Stimulated activated CD8-positive, alpha-beta memory T cell treated with anti-CD3 and anti-CD28 coated beads, Interleukin-7, amount 100 ng/mL, for 1 hour (primary cell): ENCODE measurements at places on chromosomes 2 and 18.

DNA sequence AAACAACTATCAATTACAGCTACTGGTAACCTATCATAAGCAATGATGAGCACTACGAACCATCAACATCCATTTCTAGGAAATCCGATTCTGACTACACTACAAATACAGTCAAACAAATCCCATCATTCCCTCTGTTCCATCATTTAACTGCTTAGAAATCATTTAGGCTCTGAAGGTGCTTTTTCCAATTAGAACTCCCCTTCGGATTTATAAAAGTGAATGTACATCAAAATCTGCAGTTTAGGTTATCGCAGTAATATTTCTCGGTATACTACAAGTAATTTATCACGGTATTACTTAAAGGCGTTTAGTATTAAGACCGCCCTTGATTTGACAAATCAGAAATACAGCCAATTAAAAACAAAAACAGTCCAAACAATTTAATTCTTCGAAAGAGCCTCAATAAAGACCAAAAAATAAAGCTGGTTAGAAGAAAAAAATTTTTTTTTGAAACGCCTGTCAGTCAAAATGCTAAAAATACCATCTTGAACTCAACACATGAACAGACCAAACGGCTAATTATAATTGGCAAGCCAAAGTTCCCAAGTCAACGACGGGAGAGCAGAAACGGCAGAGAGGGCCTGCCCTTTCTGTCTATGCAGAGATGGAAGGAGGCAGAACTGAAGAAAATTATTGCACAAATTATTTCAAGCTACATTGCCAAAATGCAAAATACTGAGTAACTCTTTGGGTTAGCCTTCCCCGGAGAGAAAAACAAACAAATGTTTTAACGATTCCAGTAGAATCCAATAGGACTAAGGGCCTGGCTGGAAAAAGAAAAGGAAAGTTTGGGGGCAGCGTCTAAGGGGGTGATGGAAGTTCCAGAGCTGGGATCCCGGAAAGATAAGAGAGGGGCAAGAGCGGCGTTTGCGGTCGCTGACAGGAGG lies 1.2 kb downstream of the VPS54 start:
- no peak for DNase-seq

GRCh38 chr2:163664610-163665009 lies 71.2 kb downstream of the FIGN start:
- no peak for DNase-seq

GRCh38 chr2:219469186-219469724 lies 29.4 kb upstream of the GMPPA start:
- DNase-seq, result no peak

GRCh38 chr18:3248658-3249359 lies 1.2 kb downstream of the MYL12A start:
- no peak for DNase-seq

GRCh38 chr2:154827286-154827685 lies 128.8 kb downstream of the KCNJ3 start:
- DNase-seq, result no peak
